ENCODE measurements at places on chromosomes 12 and 14.

- no peak for DNase-seq
These were observed 251.5 kb downstream of the RMST start for GRCh38 chr12:97714107-97714563.

DNA sequence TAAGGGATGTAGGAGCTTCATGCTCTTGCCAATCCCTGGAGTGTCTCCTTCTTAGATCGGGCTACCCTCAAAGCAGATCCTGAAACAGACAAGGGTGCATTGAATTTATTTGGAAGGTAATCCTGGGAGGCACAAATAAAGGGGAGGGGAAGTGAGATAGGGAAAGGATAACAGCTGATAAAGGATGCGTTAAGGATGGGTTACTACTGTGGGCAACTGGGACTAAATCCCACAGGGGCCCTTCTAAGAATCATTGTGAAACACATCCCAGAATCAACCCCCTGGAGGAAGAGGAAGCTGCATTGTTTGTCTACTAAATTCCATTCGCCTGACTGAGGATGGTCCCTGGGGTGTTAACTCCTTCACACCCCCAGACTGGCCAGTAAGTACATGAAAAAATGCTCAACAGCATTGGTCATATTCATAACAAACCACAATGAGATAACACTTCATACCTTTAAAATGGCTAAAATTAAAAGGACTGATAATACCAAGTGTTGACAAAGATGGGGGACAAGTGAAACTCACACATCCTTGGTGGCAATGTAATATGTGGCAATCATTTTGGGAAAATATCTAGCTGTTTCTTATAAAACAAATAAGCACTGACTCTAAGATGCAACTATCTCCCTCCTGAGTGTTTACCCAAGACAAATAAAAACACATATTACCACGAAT is 37.0 kb upstream of the CMKLR1 start:
- no peak for DNase-seq

DNA sequence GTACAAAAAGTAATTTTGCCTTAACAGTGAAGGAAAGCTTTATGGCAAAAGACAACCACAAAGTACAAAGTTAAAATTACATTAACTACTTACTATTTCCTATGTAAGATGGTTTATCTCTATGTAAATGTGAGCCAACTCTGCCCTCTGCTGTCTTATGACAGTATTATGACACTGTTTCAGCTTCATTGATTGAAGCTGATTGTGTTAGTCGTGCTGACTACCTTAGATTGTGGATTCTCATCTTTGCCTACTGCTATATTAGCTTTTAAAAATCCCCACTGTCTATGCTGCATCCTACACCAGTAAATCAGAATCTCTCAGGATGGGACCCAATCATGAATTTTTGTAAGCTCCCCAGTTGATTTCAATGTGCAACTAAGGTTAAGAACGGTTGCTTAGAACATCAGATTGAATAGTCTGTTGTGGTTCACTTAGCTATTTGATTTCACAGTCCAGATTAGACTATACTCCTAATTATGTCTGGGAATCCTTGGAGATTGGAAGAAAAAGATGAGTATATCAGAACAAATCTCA is 12.2 kb upstream of the SPTB start:
- no peak for DNase-seq

GRCh38 chr14:74956280-74957072 is 1.1 kb upstream of the PGF start:
- DNase-seq, result no peak

DNA sequence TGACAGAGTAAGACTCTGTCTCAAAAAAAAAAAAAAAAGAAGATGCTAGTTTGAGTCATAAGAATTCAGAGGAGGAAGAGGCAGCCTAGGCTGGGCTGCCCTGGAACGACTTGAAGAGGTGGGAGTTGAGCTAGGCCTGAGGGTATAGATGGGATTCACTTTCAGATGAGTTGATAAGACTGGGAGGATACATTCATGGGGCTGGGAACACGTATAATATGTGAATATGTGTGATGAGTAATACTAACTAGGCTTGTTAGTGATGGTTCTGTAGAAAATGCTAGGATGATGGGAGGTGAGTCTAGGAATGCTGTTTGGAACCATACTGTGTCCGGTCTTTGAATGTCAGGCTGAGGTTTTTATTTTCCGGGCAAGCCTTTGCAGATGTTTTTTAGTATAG is 9.0 kb downstream of the PLEKHA5 start:
- no peak for DNase-seq

- no peak for DNase-seq
These were observed 5.6 kb upstream of the ADGRD1 start for GRCh38 chr12:130948136-130948535.

DNA sequence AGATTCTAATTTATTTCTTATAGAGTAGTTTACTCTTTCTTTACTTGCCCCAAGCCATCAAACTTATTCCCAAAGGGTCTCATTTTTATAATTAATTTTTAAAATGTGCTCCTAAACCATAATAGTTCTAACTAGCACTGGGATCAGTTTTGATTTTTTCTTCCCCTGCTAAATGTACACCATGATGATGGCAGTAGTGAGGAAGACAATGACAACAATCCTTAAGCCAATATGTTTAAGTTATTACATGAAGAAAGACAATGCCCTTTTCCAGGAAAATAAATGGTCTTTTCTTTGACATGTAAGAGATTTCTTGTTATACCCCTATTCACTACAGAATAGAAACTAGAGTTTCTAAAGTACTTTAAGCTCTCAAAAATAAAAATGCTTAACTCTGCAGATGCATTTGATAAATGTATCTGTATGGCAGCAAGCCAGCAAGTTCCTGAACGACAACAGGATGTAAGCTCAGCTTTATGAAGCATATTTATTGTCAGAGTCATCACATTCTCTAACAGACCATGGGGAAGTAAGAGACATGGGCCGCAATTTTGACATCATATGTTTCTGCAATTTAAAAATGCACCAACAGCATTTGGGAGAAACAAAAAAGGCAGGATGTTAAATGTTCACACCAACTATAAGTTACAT is 36.0 kb upstream of the SNX6 start:
- DNase-seq, result no peak

DNA sequence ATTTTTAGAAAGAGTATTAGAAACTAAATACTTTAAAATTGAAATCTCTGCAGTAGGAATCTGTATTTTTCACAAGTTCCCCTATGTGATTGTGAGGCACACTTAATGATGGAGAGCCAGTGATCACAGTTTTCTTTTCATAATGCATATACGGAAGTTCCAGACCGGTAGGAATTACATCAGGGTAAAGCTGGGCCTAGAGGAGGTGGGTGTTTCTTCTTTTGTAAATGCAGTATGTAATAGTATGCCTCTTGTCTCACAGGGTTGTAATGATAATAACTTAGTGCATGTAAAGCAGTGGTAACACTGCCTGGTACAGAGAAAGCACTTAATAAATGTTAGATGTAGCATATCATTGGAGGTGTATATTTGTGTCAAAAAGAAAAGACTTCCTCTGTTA is 57.2 kb upstream of the LRTM2 start:
- DNase-seq, result no peak

All from activated CD8-positive, alpha-beta memory T cell treated with anti-CD3 and anti-CD28 coated beads for 48 hours (primary cell).